H54 (cell line): ENCODE measurements at places on chromosomes 12 and 14.

DNA sequence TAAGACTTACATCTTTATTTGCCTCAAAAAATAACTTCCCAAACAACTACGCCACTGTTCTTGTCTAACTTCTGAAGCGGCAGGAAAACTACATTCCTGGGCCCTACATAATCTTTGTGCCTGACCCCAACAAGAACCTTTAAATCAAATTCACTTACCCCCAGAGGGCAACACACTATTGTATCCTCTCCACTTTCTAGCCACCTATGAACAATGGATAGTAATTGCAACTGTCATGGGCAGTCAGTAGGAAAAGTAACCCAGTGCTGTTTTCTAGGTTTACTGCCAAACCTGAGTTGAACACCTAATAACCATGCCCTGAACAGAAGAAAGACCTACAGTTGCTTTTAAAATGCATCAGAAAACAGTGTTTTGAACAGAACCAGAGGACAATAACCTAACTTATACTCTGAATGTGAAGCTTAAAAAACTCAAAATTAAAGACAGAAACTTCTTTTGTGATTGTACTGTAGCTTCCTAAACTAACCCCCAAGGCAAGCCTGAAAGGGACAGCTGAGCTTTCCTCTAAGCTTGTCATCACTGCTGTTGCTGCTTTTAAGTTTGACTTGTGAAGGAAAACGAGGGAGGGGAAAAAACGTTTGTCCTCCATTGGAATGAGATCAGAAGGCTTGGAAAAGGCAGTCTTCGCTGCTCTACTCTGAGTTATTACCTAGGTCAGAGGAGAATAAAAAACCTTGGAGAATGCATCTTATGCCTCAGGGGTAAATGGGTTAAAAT is 195.7 kb downstream of the SOX5 start:
- DNase-seq, result no peak

- DNase-seq, result no peak
Observed at GRCh38 chr14:44528180-44528579, 21.1 kb upstream of the FSCB start.

DNA sequence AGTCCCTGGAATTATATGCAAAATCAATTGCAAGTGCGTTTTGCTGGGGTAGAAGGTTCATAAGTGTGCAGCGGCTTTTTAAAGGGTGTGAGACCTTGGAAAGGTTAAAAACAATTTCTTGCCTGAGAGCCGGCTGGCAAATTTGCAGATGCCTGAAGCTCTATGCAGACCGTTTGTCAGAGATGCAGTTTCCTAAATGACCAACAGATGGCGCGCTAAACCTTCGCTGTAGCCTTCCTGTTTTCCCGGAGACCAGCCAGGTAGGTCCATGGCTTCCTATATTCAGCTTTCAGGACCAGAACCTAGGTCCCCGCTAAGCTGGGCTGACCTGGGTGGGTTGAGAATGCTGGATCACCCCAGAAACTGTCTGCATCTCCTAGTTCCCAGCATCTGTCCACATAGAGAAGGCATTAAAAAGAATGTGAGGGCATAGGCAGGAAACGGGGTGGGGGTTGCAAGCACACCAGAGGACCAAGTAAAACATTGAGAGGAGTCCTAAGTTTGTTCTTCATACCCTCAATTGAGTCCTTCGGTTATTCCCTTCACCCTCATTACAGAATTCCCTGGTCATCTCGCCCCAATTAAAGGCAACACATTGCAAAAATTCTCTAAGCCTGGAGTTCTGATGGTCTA is 5.7 kb upstream of the NOS1 start:
- DNase-seq, result peak; percentile 78

DNA sequence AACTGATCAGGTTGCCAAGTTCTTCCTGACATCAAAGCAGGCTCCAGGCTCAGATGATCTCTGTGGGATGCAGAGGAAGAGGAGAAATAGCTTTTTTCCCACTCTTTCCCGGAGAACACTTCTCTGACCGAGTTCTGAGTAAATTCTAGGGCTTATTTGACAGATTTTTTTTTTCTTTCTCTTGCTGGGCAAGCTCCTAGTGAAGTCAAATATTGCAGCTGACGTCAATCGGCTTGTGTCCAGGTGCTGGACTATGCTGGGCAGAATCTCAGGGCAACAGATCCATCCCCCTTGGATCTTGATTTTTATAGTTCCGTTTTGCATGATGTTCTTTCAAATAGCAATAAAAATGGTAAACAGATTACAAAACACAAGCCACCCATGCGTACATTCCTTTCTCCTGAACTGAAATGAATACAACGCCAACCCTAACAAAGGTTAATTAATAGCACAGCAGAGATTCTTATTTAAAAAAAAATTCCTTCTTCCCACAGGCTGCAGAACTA is 182.2 kb downstream of the NOVA1 start:
- no peak for DNase-seq

GRCh38 chr12:123908884-123909725 is 63.5 kb downstream of the CCDC92 start:
- no peak for DNase-seq

GRCh38 chr14:24612196-24612595 is 2.7 kb upstream of the GZMH start:
- DNase-seq, result no peak

DNA sequence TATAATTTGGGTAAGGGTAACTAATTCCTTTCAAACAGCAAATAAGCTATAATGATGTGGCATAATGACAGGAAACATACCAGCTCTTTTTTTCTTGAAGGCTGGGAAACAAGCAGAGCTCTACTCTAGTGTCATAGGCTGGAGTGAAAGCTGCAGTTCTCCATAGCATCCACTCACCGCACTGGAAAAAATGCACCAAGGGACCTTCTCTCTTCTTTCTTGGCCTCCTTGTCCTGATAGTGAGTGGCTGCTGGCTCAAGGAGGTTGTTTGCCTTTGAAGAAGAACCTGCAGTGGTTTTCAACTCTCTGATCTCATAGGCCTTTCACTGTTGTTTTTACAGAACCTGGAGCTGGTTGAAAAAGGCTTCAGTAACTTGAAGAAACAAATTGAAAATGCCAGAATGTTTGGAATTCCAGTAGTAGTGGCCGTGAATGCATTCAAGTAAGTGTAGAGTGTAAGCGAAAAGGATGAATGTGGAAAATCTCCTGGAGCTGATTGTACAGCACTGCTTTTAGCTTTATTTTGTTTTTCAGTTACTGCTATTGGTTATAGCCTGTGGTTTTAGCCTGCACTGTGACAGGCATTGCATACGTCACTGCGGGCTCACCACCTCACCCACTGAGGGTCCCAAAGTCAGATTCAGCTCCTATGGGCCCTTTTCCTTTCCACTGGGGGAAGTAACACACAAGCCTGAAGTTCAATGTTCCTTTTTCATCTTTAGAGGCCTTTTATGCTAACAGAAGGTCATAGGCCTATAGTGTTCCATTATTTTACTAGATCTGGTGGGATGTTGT is 17.2 kb upstream of the AKAP5 start:
- no peak for DNase-seq

DNA sequence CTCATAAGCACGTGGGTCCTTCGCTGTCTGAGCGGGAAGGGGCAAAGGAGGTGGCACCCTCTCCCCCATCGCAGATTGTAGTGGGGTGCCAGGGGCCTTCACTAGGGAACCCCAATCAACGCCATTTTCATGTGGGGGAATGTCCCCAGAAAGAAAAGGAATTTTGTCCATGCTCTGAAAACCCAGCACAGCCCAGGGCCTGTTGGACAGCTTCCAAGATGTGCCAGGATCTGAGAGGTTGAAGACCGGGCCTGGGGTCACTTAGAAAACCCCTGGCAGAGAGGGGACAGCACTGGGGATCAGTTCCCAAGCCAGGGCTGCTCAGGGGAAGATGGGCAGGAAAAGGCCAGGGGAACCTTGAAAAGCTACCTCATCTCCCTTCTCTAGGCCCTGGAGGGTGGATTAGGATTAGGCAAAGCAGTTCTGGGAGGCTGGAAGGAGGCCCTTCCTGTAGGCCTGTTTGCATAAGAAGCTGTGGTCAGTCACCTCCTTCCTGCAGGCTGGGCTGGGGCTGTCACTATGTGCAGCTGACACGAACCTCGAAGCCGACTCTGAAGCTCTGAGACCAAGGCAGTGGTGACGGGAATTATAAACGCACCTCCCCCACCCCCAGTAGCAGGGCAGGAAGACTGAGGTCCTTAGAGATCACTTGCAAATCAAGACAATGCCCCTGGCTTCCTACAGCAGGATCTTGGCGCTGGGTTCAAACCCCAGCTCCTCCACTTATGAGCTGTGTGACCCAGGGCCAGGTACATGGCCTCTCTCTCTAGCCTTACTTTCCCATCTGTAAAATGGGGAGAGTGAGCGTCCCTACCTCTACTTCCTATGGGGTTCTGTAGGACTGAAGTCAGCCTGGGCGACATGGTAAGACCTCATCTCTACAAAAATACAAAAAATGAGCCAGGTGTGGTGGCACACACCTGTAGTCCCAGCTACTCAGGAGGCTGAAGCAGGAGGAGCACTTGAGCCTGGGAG is 29.0 kb downstream of the TESC start:
- DNase-seq, result no peak

- DNase-seq, result peak; percentile 58
Observed at GRCh38 chr14:21191809-21192446, 36.1 kb upstream of the OR5AU1 start.

- no peak for DNase-seq
Observed at GRCh38 chr14:104593241-104593701, 11.3 kb downstream of the TMEM179 start.
